Activated naive CD4-positive, alpha-beta T cell treated with Interleukin-2 at 50 U/mL for 16 hours (primary cell): ENCODE measurements at places on chromosomes 7 and 10.

GRCh38 chr7:479115-479947 lies 40.3 kb downstream of the PDGFA start:
- DNase-seq, result no peak

- DNase-seq, result peak; percentile 74
These were observed 2.9 kb upstream of the GET4 start for GRCh38 chr7:873367-874002.

GRCh38 chr10:71842422-71842821 lies 8.6 kb downstream of the PSAP start:
- no peak for DNase-seq

DNA sequence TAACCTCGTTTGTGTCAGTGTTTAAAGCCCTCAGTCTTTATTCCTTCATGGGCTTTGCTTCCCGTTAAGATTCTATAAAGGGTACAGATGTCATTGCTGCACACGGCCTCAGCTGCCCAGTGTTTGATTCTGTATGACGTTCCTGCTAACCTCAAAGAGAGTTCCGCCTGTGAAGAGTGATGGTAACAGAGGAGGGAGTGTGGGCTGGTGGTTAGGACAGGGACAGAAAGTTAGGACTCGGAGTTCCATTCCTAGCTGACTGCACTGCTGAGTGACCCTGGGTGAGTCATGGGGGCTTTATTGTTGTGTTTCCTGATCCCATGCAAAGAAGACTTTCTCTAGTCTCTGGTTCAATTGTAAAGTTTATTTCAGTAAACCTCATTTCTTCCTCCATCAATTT lies 227.1 kb downstream of the DYNC1I1 start:
- DNase-seq, result no peak

DNA sequence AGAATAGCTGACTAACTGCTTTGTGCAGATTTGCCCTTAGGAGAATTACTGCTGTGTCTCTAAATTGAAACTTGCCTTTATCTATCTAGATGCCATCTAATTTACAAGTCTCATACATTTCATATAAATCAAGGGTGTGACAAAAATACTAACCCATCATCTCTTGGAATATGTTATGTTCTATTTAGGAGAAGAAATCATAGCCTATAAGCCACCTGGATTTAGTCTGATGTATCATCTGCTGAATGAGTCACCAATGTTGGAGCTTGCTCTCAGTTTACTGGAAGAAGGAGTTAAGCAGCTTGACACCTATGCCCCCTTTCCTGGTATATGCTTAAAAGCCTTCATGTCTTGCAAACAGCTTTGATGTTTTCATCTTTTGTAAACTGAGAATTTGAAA lies 43.5 kb downstream of the NUP205 start:
- no peak for DNase-seq

DNA sequence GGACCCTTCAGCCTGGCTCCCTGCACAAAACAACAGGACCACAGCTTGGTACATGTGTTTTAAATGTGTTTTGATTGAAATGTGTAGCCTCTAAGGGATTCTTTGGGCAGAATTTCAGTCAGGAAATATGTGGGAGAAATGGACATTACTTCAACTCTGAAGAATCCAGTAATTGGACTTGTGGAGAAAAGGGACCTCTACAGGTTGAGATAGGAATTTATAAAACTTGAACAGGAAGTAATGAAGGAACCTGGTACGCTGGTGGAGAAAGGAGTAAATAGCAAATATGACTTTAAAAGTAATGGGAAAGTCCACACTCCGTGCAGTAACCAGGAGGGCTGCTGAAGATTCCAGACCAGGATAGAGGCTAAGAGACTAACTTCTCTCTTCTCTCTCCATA lies 220.5 kb downstream of the LHFPL3 start:
- no peak for DNase-seq

GRCh38 chr7:55191161-55191925 lies 172.5 kb downstream of the EGFR start:
- no peak for DNase-seq

GRCh38 chr7:101936611-101937231 lies 119.3 kb downstream of the CUX1 start:
- no peak for DNase-seq

DNA sequence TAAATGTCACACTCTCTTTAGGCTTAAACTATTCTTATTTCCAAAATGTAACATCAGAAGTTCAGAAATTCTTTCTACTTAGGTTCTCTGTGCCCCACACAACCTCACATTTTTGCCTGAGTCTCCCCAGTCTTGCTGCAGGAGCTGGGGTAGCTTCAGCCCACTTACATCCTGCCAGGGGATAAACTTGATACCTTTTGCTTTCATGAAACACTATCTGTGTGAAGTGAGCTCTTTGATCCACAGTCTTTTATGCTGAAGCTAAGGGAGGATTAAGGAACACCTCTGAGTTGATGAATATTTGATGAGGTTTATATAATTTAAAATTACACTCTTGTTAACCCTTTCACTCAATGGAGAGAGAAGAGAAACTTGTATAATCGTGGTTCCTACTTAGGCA lies 341.0 kb downstream of the AUTS2 start:
- no peak for DNase-seq

GRCh38 chr7:130309986-130310385 lies 17.0 kb downstream of the CPA4 start:
- DNase-seq, result no peak

- no peak for DNase-seq
These were observed 3.9 kb downstream of the CDK14 start for GRCh38 chr7:90599892-90600555.

GRCh38 chr10:71435571-71436267 lies 39.0 kb downstream of the CDH23 start:
- DNase-seq, result no peak

- no peak for DNase-seq
These were observed 70.4 kb upstream of the DNAJB12 start for GRCh38 chr10:72425133-72425532.

GRCh38 chr7:127848241-127848640 lies 183.0 kb downstream of the LRRC4 start:
- DNase-seq, result no peak

- DNase-seq, result no peak
These were observed 3.4 kb downstream of the DNMBP start for GRCh38 chr10:100006243-100006886.

DNA sequence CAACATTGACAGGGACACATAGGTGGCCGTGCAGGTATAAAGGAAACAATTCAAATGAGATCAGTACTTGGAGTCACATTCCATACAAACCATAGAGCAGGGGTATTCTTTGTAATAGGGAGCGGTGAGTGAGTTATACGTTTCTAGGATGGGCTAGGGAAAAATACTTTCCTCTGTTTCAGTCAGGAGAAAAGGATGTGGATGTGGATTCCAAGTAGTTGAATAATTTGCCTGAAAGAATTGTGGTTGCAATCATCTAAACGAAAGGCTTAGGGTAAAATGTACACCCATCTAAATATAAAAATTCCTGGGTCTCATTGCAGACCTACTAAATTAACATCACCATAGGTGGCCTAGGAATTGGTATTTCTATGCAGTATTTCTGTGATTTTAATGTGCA lies 270.7 kb upstream of the IGFBP3 start:
- DNase-seq, result no peak

DNA sequence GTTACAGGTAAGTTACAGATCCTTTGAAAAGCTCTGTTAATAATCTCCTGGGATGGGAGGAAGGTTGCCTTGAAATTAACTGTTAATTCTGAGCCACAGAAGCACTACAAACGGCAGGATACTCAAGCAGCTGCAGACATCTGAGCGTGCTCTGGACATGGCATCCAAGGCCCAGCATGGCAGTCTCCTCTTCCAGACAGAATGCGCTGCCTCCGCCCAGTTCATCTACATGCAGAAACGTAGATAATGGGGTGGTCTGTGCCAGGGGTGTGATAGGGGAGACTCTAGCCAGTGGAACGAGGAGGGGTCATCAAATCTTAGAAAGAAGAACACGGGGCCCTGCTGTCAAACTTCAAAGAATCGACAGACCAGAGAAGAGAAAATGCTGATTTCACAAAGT lies 13.8 kb downstream of the VIPR2 start:
- no peak for DNase-seq

DNA sequence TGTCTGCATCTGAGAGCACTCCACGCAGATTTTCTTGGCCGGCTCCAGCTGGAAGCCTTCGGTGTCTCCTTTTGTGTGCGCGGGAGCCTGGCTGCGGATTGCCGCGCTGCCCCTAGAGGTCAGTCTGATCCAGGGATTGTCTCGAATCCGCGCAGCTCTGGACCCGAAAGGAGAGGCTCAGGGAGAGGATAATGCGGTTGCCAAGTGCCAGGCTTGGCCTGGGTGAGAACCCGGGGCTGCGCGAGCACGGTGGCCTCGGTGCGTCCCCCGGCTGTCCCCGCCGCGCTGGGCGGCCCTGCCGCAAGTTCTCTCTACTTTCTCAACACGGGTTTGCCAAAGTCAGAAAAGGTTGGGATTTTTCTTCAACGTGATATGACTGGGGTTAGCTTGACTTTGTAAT lies 140.9 kb downstream of the ADCYAP1R1 start:
- DNase-seq, result no peak

DNA sequence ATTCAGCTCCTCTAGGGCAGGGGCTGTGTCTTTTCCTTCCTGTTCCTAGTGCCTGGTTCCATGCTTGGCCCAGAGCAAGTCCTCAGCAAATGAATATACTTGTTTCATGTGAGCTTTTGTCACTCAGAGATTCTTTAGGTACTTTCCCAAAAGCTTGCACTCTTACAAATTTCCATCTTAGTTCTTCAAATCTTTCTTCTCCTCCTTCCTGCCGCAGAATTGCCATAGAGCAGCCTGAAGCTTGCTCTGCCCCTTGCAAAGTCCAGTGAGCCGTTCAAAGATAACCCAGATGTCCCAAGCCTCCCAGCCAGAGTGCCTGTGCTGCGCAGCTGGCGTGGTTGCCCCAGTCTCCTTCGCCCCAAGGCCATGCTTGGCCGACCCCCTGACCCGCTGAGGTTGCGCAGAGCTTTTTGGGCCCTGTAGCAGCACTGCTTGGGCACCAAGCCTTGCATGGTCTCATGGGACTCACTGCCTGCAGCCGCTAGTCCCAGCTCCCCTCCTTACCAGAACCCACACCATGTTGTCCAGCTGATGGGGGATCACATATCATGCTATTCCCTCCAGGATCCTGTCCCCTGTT lies 20.7 kb downstream of the CHST3 start:
- no peak for DNase-seq

- DNase-seq, result no peak
These were observed 23.0 kb downstream of the CRPPA start for GRCh38 chr7:16398146-16399017.

- DNase-seq, result no peak
These were observed 15.8 kb downstream of the MET start for GRCh38 chr7:116687801-116688201.

DNA sequence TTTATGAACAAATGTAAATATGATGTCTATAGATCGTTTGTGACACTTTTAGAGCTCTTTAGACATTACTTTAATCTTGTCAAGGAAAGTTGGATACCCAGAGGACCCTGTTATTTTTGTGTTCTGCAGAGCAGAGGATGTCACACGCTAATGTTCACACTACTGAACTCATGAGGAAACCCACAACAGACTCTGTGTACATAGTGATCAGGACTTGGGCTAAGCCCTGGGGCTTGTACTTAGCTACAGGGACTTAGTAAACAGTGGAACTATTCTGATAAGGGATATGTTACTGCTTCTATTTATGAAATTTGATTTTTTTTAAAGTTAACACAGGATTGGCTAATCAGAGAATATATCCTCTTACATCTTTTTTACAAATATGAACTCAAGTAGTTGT lies 36.1 kb upstream of the ZNF518A start:
- no peak for DNase-seq
